ENCODE measurements at places on chromosomes 6 and 20.
A peak's percentile ranks its signal among the peaks of the same experiment; 100 is the strongest.

GRCh38 chr6:168280899-168281245 is 38.7 kb downstream of the DACT2 start:
- DNase-seq = no peak

DNA sequence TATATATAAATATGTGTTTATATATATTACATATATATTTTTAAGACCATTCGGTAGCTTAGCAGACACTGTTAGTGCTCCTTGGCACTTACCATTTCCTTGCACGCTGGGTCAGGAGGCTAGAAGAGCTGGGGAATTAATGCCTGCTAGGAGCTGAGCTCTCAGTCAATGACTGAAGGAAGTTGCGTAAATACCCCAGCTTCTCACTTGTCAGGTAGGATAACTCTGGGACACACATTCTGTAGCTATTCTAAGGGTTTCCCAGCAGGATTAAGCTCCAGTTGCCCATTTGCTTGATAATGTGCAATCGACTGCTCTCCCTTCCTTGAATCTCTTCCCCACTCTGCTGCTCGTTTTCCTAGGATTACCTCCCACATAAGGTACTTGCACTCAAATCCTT is 15.7 kb upstream of the DNAAF9 start:
- DNase-seq = no peak

DNA sequence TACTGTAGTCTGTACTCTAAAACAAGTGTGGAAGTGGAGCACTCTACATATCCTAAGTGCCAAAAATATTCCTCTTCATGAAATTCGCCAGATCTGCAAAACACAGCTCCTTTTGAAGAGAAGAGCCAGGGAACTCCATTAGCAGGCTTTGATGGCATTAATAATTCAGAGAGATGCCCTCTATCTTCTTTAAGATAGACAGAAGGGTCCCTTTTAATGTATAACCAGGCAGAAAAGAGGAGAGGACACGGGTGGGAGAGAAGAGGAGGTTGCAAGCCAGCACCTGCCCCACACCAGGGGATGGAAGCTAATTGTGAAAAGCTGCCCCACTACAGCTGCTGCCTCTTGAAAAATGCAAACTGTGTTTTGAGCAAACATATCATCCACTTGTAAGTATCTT is 3.7 kb upstream of the RFPL4B start:
- DNase-seq = no peak

GRCh38 chr20:59025086-59025485 is 5.9 kb downstream of the TUBB1 start:
- DNase-seq = no peak

- DNase-seq = no peak
Observed at GRCh38 chr20:40657526-40657925, 31.5 kb downstream of the MAFB start.

- DNase-seq = no peak
Observed at GRCh38 chr6:162332365-162332764, 395.2 kb downstream of the PRKN start.

GRCh38 chr20:57840504-57841296 is 130.9 kb upstream of the PMEPA1 start:
- DNase-seq = no peak

DNA sequence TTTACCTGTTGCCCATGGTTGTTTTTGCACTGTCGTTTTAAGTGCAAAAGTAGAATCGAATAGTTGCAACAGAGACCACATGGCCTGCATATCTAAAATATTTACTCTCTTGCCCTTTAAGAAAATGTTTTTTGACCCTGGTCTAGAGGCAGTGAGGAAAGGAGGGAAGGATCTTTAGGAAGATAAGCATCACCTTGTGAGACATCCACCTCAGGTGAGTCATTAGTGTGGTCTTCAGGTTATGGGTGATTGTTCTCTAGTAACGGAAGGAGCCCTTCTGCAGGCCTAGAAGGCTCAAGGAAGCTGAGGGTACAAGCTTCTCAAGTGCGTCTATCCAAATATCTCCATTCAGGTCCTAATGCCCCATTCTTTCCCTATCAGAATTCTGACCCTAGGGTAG is 6.6 kb upstream of the RAB44 start:
- peak; percentile 38 for DNase-seq

DNA sequence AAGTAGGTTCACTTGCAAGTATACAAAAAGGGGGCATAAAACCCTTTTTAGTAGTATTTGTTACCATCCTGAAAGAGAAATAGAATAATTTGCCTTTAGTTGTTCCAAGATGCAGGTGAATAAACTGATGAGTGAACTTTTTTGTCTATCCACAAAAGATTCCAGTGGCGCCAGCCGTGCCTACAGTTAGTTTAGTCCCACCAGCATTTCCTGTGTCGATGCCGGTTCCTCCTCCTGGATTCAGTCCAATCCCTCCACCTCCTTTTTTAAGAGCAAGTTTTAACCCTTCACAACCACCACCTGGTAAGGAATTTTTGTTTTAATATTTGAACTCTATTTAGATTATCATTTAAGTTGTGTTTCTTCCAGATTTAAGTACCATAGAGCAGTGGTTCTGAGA is 90.9 kb downstream of the SCAF8 start:
- DNase-seq = no peak

GRCh38 chr20:25643716-25644115 is 19.9 kb upstream of the NANP start:
- peak; percentile 4 for DNase-seq

DNA sequence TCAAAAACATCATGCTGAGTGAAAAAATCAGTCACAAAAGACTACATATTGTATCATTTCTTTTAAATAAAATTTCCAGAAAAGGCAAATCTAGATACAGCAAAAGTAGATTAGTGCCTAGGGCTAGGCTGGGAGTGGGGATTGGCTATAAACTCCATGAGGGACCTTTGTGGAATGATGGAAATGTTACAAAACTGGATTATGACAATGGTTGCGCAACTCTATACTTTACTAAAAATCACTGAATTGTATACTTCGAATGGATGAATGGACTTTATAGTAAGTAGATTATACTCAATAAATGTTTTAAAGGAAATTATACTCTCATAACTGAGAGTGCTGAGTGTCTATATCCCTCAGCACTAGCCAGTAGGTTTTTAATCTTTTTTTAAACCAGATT is 4.3 kb downstream of the HMGN3 start:
- no peak for DNase-seq

DNA sequence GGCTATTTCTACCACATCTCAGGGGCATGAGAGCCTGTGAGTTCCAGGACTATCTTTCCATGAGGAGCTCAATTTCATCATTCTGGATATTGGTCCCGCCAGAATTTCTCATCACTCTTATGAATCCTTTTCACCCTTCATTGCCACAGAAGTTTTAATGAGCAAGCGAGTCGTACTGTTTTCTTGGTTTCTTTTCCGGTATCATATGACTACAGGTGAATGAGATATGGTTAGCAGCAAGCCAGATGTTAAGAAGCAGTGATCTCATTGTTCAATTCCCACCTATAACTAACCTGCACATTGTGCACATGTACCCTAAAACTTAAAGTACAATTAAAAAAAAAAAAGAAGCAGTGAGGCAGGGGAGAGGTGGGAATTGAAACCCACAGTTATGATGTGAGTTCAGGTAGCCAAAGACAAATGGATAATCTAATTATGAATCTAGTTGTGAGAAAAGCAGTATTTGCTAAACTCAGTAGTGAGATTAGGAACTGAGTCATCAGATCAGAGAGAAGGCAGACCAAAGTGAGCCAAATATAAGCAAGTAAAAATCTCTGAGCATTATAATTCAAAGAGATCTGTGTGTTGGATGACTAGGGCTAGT is 78.0 kb upstream of the ELOVL5 start:
- no peak for DNase-seq

GRCh38 chr6:151025076-151025475 is 159.6 kb downstream of the MTHFD1L start:
- DNase-seq = no peak

GRCh38 chr20:17418737-17419136 is 112.4 kb downstream of the BFSP1 start:
- DNase-seq = no peak

DNA sequence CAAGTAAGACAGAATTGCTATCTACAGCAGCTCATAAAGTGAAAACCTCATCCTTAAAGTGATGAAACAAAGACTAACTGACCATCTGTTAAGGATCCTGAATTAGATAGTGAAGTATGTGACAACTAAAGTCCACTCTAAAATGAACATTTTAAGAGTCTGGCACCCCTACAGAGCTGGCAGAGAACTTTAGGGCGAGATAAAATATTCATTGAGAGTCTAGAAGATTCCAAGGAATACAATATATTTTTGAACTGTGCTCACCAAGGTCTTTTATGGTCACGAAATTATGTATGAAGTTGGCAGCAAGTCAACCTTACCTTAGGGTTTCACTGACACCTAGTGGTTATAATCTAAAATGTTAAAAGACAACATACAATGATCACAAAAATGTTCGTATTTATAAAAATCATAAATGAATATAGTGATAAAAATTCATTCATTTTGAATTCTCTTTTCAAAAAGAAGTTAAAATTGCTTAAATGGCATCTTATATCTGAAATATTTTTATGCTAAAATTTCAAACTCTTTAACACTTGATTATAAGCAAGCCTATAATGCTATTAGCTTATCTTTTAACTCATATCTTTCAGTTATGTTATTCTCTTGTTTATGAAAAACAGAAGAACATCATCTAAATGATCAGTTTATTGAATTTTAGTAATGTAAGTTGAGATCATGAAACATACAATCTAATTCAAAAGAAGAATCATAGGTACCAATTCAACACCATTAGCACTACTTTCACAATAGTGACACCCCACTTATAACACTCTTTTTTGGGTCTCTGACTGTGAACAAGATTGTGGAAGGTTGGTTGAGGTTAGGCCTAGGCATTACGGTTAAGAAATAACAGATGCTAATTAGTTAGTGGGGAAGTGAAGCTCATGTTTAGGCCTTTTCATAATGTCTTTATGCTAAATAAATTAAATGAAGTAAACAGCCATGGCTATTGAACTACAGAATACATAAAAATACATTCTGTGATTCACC is 27.5 kb downstream of the RSPH3 start:
- peak; percentile 67 for DNase-seq

DNA sequence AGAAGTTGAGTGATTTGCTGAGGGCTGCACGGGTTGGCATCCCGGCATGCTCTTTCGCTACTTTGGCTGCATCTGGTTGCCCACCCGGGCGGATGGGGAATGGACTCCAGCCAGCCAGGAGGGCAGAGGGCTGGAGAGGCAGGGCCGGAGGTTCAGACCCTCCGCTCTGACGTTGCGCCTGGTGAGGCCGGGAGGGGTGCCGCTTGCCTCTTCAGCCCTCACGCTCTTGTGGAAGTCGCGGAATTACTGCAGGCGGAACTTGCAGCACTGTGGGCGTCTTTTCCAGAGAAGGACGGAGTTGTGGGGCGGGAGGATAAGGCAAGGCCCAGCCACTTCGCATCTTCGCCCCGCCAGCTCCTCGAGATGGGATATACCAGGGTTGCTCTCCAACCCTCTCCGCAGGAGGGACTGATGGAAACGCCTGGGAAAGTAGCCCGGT is 656 bp downstream of the RTEL1 start:
- DNase-seq = no peak

DNA sequence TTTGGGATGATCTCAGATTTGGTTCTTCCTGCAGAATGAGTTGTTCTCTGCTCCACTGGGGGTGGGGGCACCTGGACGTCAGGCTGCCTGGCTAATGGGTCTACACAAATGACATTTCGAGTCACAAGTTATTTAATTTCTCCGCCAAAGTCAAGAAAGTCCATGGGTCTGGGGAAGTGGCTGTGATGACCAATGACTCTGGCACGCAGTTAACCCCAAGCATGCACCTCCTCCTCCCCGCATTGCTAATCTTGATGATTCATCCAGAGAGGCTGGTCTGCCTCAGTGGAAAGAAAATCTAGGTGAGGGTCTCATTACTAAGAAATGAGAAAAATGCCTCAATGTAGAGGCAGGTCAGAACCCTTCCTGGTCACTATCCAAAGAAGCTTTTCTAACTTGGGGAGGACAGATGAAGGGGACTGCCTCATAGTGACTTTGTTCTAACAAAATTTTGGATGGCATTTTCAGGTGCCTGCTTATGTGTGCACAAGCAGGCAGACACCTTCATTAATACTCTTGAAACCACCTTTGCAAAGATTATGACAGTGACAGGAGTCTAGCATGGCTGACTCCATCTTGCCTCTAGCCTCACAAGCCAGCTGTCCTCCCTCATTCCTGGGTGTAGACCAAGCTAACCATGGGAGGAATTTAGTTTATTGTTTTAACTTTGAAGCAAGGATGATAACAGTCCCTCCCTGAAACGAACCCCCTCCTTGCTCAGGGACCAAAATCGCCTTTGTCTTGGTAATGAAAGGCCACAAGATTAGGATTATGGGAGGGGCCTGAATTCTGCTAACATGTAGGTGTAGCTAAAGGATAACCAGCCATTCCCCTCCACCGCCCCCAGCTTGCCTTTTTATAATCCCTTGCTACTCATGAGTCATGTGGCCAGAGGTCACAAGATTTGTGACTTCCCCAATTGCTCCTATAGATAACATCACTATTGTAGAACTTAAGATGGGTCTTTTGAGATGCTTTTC is 98.6 kb upstream of the MRPS10 start:
- DNase-seq = no peak

- no peak for DNase-seq
Observed at GRCh38 chr20:3553663-3554062, 82.8 kb downstream of the ATRN start.

- no peak for DNase-seq
Observed at GRCh38 chr6:158000530-158001307, 19.1 kb downstream of the SYNJ2 start.

GRCh38 chr20:51641866-51642265 is 99.3 kb upstream of the NFATC2 start:
- DNase-seq = no peak

- DNase-seq = no peak
Observed at GRCh38 chr20:36836591-36837269, 39.2 kb upstream of the TLDC2 start.

DNA sequence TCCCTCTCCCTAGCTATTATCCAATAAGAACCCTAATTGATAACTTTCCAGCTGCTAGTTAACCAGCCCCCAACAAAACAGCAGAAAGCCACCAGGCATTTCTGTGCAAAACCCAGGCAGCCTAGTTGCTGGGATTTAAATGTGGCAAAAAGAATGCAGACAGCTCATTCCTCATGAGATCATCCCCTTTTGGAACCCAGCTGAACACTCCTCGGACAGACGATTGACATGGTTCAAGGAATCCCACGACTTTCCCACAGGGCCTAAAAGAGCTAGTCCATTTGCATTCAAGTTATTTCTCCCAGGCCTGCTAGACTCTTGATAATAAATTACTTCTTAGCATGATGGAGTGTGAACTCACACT is 24.0 kb downstream of the JAG1 start:
- no peak for DNase-seq

GRCh38 chr20:44435630-44436335 is 39.9 kb upstream of the TTPAL start:
- no peak for DNase-seq

DNA sequence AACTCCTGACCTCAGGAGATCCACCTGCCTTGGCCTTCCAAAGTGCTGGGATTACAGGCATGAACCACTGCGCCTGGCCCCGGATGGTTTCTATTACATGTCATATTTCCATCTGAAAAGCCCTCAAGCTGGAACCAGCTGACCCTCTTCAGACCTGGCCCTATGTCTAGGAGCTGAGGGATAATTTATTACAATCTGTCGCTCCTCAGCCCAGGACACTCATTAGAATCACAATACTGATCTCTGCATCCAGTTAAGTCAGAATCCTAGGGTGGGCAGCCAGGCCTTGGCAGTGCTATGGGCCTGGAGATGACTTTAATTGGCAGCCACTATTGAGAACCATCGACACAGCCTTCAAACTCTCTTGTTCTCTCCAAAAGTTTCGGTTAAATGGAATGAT is 162.6 kb upstream of the SNX9 start:
- no peak for DNase-seq

GRCh38 chr6:161393839-161394364 is 120.0 kb upstream of the AGPAT4 start:
- DNase-seq = peak; percentile 79

GRCh38 chr6:45036103-45036502 is 292.0 kb upstream of the RUNX2 start:
- DNase-seq = no peak

Measured in CD4-positive, alpha-beta T cell treated with Interleukin-2 at 100 ng/mL for 4 hours (primary cell).